Cortex of kidney (tissue), 1 donor: ENCODE measurements at places on chromosomes 3 and 15.

- no peak for DNase-seq
Observed at GRCh38 chr3:45927881-45928280, 15.4 kb upstream of the CXCR6 start.

GRCh38 chr15:60419753-60420152, 22.0 kb upstream of the ANXA2 start:
- no peak for DNase-seq

- no peak for DNase-seq
Observed at GRCh38 chr3:164230385-164231094, 847.8 kb downstream of the SI start.

DNA sequence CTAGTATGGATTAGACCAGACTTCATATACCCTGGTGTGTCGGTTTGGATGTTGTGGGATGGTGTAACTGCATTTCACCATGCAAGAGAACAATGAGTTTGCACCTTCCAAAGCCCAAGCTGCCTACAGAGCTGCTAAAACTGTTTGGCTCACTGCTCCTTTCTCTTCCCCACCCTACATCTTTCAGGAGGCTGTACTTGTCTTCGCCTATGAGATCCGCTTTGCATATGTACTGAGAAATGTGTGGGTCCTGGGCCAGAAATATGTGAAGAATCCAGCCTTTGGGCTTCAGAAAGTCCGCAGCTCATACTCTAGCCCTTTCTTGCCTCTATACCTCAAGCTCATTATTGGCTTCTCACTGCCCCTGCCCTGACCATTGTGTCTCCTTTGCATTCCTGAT, 1060.0 kb downstream of the NTRK3 start:
- DNase-seq: no peak

GRCh38 chr15:68228971-68229385, 550 bp downstream of the CLN6 start:
- no peak for DNase-seq

GRCh38 chr3:170414202-170414663, 4.4 kb upstream of the CLDN11 start:
- DNase-seq: no peak

- DNase-seq: no peak
Observed at GRCh38 chr15:48437178-48437577, 105.9 kb downstream of the DUT start.

- no peak for DNase-seq
Observed at GRCh38 chr3:192481638-192482037, 245.7 kb downstream of the FGF12 start.

DNA sequence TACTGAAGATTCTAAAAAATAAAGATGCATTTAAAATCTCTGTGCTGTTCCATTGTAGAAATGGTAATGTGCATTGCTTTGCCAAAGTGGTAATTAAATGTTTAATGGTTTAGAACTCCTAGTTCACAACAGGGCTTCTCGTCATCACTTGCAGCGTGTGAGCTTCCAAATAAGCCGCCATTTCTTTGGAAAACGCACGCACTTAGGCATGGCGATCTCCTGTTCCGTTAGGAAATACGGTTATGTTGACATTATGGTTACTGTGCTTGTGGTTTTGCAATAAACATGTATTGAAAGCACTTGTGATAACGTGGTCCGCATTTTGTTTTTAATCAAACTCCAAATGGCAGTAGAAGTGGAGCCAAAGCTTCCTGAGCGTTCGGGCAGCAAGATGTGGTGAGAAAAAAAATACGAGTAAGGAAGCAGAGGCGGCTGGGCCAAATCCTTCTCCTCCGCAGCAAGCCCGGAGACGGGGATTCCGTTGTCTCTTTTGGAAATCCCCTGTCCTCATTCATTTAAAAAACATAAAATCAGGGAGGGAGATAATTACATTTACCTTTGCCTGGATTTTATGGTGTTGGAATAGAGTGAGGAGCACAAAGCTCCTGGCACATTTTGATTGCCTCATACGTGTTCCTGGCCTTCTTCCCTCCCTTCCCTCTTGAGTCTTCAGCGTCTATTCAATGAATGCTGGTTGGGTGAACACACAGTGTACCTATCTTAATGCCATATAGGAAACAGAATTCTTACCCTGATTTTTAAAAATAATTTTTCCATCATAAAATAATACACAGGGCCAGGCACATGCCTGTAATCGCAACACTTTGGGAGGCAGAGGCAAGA, 97.5 kb downstream of the SLC49A4 start:
- DNase-seq: no peak

- no peak for DNase-seq
Observed at GRCh38 chr3:95049841-95050240, 987.0 kb downstream of the NSUN3 start.

- no peak for DNase-seq
Observed at GRCh38 chr3:177751770-177752169, 554.5 kb upstream of the TBL1XR1 start.

GRCh38 chr3:115648559-115648958, 25.2 kb downstream of the GAP43 start:
- no peak for DNase-seq

DNA sequence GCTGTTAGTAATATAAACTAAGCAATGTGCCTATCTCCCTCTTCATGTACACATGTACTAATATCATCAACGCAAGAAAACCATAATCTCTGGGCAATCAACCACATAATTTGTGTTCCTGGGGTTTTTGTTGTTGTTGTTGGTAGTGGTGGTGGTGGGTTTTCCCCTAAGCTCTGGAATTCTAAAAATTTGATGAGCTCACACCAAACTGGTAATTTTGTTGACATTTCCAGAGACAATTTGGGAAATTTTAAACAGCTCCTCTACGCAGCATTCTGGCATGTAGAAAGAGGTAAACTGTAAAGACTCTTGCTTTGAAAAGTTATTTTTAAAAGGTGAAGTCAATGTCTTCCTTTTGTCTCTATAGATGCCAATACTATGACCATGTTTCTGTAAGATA, 126.7 kb downstream of the IGSF11 start:
- DNase-seq: no peak

DNA sequence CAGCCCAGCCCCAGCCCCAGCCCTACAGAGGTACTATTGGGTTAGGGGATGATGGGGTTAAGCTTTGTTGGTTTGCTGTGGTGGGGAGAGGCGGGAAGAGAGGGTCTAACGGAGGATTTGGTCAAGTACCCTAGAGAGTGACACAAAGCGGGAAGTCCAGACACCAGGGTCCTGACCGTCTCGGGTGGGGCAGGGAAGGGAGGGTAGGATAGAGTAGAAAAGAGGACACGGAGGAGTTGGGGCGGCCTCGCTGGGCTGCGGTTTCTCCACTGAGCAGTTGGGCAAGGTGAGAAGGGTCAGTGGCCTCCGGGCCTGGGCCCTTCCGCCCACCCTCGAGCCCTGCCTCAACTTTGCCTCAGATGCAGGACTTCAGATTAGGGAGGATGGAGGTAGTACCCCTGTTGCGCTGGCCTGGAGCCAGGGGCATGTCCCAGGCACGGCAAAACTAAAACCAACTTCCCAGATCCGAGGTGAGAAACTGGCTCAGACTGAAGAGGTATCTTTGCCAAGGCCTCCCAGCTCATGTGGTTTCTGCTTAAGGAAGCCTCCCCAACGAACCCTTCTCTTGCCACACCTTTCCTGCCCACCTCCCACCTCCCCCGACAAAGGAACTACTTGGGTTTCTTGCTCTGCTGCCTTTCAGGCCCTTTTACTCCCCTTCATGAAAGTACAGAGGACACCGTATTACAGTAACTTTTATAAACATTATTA, 551 bp downstream of the PML start:
- DNase-seq: no peak

DNA sequence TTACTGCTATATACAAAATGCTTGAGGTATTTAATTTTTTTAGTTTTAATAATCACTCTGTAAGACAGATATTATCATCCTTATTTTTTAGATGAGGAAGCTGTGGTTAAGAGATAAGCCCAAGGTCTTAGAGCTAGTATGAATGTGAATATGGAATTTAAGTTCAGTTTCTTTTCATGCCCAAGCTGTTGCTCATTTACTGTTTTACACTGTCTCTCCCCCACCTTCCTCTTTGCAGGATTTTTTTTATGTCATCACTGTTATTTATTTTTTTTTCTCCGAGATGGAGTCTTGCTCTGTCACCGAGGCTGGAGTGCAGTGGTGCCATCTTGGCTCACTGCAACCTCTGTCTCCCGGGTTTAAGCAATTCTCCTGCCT, 22.5 kb downstream of the MAP2K5 start:
- DNase-seq: no peak

GRCh38 chr3:184260724-184261269, 556 bp downstream of the CAMK2N2 start:
- no peak for DNase-seq

- no peak for DNase-seq
Observed at GRCh38 chr3:113249111-113249510, 37.8 kb downstream of the BOC start.

GRCh38 chr3:106058475-106058874, 189.7 kb upstream of the CBLB start:
- DNase-seq: no peak

- DNase-seq: no peak
Observed at GRCh38 chr3:114756506-114757279, 390.4 kb downstream of the ZBTB20 start.

GRCh38 chr15:99414755-99415731, 150.7 kb upstream of the MEF2A start:
- no peak for DNase-seq

GRCh38 chr3:89264037-89264560, 156.7 kb downstream of the EPHA3 start:
- no peak for DNase-seq

DNA sequence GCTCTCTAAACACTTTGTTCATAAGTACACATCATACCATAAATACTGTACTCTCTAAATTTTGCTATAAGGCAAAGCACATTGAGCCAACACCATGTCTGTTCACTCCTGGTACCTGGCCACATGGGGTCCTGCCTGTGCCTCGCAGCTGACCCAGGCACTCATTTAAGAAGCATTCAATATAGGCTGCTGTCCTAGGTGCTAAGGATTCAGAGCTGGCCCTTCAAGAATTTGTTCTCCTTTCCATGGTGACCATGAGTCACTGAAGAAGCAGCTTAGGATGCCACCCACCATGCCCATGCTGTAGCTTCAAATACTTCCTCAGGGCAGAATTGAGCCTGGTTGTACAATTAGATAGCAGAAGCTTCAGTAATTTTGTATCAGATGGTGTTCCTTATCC, 119.2 kb upstream of the ZBED2 start:
- no peak for DNase-seq

DNA sequence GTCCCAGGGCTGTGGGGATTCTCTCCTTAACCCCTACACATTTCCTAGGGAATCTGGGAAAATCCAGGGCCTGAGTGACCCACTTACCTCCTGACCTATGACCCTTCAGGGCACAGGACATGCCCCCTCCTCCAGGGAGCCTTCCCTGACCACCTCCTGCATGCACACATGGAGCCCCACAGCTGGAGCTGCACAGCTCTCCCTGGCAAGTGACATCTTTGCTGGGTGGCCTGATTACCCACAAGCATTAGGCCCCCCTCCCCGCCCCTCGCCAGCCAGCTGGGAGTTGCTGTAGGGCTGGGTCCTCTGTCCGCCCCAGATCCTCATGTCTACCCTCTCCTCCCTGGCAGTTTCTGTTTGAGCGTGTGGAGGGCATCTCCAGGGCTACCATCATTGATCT, 21.4 kb downstream of the HDAC11 start:
- no peak for DNase-seq

DNA sequence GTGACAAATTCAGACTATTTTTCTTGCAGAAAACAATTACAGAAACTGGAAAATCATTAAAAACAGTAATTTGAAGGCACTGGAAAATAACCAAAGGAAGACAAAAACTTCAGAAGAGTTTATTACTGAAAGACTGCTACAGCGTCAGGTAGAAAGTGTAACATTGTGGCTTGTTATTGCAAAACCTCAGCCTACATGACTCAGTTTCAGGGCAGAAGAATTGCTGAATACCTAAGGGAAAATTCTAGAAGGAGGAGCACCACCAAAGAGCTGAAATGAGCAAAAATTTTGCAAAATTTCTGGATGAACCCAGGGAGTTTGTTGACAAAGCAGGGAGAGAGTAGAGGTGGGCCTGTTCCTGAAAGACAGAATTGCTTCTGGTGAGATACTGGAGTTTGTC, 219.6 kb downstream of the C3orf38 start:
- DNase-seq: no peak

GRCh38 chr3:139295040-139295439, 48.8 kb upstream of the MRPS22 start:
- no peak for DNase-seq

GRCh38 chr3:139455206-139455605, 21.1 kb downstream of the RBP2 start:
- DNase-seq: no peak

DNA sequence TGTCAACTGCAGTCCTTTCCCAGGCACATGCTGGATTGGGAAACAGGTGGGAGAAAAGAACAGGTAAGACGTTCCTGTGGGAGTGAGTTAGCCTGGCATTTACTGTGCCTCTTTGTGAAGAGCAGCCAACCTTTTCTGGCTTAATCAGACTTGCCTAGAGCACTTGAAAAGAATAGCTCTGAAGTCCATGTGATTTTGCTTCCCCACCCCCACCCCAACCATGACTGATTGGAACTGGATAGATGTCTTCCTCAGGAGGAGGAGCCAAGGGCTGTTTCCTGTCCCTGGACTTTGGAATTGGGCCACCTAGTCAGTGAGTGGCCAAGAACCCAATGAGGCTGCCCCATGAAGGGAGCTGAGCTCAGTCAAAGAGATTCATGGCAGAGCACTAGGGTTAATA, 4.7 kb upstream of the TMEM41A start:
- DNase-seq: no peak

- no peak for DNase-seq
Observed at GRCh38 chr3:127735767-127736693, 63.3 kb downstream of the ABTB1 start.

DNA sequence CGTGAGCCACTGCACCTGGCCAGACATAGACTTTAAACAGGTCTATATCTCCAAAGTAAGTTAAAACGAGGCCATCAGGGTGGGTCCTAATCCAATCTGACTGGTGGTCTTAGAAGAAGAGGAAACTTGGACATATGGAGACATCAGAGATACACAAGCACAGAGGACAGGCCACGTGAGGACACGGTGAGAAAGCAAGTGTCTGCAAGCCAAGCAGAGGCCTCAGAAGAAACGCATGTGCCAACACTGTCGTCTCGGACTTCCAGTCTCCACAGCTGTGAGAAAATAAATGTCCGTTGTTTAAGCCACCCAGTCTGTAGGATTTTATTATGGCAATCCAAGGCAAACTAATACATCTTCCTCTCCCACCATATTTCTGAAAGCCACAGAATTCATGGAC, 43.9 kb downstream of the MRPL46 start:
- DNase-seq: no peak

DNA sequence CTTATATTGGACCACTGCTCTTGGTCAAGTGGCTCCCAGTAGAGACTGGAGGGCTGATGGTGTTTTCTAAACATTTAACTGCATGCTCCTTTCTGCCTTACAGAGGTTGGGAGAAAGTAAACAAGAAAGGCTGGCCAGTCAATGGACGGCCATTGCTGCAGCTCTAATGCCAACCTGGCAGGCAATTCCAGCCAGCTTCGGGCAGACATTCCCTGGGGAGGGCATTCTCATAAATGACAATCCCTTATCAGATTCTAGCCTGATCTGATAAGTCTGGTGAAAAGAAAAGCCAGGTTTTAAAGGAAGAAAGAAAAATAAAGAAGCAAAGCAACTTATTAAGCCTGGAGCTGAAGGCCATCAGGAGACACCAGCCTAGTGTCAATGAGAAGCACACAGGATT, 60.7 kb downstream of the FRMD4B start:
- no peak for DNase-seq
